Activated CD4-positive, alpha-beta T cell treated with anti-CD3 and anti-CD28 coated beads, Interleukin-2, amount 50 U/mL, for 4 hours (primary cell): ENCODE measurements at places on chromosomes 4 and X.

DNA sequence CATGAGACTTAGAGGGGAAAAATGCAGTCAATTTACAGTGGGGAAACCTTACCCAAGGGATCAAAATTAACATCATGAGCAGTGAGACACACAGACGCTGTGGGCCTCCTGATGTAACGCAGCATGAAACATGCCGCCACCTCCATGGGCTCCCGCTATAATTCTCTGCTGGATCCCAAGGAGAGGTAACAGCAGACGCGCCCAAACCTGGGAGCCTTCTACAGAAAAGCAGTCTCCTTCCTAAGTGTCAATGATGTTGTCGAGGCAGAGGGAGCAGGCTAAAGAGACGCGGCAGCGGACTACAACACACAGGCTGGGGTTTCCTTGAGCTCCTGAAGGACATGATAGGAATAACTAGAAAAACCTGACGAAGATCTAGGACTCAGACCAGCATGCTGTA, 142.3 kb downstream of the AFAP1 start:
- no peak for DNase-seq

GRCh38 chr4:183101956-183102480, 3.0 kb downstream of the WWC2 start:
- DNase-seq, result no peak

DNA sequence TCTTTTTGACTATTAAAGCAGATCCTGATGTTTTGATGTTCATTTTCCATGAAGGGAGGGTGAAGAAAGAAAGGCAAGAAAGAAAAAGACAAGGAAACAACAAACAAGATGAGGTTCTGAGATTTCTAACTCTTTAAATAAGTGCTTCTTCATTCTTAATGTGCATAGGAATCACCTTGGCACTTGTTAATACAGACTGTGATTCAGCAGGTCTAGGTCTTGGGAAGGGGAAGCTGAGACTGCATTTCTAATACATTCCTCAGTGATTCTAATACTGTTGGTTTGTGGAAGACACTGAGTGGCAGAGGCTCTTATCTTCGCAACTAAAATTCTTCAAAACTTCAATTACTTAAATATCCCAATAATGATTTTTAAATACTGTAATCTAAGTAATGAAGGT, 95.2 kb upstream of the NAP1L5 start:
- DNase-seq, result no peak

GRCh38 chrX:53483838-53484405, 49.8 kb upstream of the HSD17B10 start:
- no peak for DNase-seq

DNA sequence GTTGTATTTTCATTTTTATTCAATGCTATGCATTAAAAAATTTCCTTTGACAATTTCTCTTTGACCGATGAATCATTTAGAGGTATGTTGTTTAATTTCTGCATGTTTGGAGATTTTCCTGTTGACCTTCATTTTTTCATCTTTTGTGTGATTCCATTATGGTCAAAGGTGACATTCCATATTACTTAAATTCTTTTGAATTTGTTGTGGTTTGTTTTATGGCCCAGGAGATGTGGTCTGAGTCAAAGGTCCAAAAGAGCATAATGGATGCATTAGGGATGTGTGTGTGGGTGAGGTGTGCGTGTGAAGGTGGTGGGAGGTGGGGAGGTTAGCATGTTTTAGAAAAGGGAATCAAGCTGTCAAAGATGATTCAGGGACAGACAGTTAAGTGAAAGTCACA, 76.0 kb upstream of the GIMD1 start:
- no peak for DNase-seq

DNA sequence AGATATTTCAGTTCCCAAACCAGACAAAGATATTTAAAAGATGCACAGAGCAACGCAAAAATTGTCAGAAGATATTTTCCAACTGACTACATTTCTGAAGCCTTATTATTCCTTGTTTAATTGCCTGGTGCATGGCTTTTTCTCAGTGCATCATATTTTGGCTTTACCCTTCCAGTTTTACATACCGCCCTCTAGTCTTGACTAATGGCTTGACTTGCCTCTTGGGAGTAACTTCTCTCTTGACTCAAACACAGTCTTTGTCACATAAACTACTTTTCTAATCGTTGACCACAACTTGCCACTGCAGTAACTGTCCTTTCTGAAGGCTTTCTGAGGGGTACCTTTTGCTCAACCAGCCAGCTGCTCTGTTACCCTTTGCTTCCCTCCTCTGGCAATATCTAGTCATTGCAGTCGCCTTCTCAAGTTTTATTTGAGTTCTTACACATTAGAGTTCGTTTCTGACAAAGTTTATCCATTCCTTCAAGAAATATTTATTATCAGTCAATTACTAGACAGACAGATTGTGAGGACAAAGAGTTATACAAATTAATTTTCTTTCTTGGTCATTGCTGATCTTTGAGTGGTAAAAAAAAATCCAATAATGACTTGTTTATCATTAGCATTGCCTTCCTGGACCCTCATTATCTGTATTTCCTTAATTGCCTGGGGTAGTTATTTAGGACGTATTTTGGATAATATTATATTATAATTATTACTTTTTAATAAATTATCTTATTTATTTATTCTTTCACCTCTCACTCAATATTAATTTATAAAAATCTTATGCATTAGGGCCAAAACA, 506.9 kb upstream of the PCDH10 start:
- no peak for DNase-seq

DNA sequence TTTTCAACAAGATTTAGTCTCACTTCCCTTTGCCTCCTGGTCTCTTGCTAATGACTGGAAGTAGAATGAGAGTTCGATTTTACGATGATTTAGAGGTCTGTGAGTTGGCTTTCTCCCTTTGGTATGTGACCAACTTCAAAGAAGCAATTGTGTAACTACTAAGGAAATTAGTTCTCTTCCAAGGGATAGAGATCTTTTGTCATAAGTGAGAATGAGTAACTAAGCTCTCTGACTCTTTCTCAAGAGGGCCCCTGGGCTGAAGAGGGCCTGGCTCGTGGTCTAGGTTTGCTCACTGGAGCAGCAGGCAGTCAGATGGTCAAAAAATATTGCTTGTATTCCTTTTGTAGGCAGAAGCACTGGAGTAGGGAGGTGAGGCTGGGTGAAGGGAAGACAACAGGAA, 176.3 kb downstream of the ENOX2 start:
- no peak for DNase-seq

GRCh38 chrX:31652650-31653049, 580.8 kb upstream of the FTHL17 start:
- DNase-seq, result no peak

GRCh38 chrX:137573324-137574101, 7.6 kb downstream of the ZIC3 start:
- DNase-seq, result no peak
